ENCODE measurements at places on chromosomes 3 and 15.

GRCh38 chr3:102410616-102411015, 24.2 kb upstream of the ZPLD1 start:
- DNase-seq: no peak

DNA sequence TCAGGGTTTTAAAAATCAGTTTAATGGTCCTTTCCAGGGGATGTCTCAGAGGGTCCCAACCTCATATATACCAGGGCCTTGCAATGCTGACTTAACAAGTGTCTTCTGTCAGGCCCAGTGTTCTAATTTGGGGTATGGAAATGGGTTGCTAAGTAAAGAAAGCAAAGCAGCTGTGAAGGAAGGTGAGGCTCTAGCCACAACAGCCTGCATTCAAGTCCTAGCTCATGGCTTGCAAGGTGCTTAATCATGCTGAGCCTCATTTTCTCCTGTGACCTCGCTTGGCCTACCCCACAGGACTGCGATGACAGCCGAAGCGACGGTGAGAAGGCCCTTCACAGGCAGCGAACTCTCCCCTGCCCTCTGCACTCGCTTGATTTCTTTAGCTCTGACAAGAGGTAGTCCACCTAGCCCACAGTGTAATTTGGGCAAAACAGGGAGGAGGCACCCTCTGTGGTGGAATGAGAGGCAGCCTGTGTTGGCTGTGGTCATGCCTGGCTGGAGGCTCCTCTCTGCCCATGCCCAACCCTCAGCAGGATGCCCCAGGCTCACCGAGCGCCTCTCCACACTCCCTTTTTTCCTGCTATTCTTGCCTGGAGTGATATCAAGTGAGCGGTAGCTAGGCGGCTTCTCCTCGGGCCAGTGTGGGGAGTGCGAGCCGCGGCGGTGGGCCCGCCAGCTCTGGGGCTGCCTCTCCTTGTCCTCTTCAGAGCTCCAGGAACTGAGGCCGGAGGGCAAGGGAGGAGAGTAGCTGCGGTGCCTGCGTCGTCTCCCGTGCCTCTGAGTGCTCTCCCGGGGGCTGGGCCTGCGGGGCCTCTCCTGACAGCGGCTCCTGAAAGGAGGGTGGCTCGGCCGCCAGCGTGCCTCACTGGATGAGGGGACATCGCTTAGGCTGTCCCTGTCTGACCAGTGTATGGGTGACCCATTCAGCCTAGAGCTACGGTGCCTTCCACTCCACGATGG, 29.2 kb downstream of the ILDR1 start:
- DNase-seq: no peak

DNA sequence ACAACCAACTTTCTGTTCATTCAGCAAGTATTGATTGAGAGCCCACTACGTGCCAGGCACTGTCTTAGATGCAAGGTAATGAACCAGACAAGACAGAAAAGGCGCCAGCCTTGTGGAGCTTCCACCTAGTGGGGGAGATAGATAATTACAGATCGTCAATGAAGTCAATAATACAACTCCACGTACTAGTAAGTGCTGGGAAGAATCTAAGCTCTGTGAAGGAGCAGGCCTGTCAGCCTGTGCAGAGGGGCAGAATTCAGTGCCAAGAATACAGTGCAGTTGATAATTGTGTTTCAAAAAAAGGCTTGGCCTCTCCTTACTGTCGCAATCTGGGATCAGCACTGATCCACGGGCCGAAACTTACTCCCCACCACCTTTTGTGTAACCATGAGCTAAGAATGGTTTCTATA, 186.3 kb downstream of the FEZF2 start:
- no peak for DNase-seq

DNA sequence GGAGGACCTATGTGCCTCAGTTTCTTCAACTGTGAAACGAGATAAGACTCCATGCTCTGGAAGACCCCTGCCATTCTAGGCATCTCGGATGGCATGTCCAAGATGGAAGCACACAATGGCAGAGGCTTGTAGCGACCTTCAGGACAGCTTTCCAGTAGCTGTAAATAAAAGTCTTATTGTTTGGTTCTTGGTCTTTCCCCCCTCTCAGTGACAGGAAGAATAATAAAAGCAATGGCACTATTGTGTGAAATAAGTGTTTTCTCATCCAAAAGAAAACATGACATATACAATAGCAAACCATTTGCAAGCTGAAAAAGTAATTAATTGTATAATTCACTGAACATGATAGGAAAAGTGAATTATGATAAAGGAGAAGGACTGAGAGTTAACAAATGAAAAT, 32.5 kb upstream of the CD47 start:
- DNase-seq: no peak

DNA sequence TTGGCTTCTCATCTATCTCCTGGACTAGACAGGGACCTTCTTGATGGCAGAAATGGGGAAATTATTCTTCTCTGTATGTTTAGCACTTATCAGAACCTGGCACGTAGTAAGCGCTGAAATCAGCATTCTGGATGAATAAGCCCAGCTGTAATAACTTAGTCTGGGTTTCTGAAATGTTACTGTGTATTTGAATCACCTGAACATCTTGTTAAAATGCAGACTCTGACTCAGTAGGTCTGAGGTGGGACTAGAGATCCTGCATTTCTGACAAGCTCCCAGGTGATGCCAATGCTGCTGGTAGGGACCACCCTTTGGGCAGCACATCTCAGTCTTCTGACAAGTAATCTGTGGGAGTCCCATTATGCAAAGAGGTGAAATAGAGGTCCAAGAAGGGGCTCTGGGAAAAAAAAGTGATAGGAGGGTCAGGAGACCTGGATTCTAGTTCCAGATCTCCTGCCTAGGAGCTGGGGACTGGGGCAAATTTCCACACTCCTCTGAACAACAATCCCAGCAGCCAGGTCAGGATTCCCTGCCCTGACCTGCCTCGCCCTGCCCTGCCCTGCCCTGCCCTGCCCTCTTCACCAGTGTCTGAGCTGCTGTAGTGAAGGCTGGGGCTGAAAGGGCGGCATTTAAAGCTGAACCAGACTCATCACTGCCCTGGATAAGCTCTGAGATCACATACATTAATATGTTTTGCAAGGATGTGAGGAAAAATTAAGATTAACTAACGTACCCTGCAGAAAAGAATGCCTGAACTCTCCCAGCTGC, 17.2 kb upstream of the SLC6A11 start:
- DNase-seq: no peak

DNA sequence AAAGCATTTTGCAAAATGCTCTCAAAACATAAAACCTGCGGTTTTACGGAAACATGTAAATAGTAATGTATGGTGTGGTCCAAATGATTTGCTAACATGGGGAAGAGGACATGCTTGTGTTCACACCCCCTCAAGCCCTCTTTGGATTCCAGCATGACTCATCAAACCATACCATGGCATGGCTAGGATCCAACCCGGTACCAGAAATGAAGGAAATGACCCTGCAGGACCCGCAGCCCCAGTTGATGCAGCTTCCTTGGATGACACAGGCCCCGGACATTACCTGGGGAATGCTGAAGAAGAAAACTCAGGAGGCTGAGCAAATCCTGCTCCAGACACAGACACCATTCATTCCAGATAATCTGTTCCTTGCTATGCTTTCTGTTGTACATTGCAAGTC, 222.9 kb downstream of the DTWD1 start:
- no peak for DNase-seq

- no peak for DNase-seq
Observed at GRCh38 chr15:96053031-96053780, 277.3 kb upstream of the NR2F2 start.

DNA sequence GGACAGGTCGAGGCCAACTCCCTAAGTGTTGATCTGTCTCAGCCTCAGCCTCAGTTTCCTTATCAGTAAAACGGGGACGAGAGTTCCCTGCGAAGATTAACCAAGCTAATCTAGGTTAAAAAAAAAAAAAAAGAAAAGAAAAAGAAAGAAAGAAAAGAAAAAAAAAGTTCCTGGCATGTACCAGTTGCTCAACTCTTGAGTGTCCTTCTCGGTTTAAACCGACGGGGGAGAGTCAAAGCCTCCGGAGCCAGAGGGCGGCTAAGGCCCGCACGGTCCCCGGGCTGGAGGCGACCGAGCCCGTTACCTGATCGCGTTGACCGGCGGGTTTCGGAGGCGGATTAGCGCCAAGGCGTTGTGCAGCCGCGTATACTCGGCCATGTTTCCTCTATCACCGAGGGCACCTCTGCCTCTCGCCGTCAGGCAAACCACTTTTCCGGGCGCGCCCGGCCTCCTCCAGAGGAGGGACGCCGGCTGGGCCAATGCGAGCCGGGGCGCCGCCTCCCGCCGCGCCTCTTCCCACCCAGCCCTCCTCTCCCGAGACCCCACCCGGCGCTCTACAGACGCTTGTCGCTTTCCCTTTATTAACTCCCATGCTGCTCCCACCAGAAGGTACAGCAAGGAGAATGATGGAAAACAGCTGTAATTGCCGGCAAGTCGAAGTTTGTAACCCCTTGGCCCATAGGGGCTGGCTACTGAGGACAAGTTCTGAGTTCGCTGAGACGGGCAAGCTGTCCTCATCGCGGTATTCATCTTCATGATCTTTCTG, at the start of gene EHHADH:
EHHADH (minus strand) TSS at position 405 of the 766 bp plus-strand sequence; CDS start at position 378, 27 bp downstream.
- DNase-seq: peak; percentile 55
